Erythroblast (primary cell): ENCODE measurements at places on chromosomes 3 and 15.

- peak; percentile 70 for DNase-seq
Observed at GRCh38 chr15:45705510-45706473, 71.0 kb downstream of the SQOR start.

DNA sequence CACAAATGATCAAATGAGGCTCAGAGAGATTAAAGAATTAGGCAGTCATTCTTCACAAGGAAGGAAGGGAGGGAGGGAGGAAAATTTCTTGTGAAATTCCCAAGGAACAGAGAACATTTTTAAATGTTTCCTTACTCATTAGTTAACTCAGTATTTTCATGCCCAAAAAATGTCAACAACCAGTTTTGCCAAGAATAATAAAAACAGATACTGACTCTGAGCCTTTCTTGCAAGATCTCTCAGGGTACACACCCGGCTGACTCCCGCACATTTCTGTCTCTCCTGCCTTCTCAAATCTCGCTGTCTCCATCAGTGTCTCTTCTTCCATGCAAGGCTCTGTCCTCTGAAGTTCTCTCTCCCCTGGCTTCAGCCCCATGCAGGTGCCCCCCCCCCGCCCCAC is 265.9 kb downstream of the TJP1 start:
- no peak for DNase-seq

DNA sequence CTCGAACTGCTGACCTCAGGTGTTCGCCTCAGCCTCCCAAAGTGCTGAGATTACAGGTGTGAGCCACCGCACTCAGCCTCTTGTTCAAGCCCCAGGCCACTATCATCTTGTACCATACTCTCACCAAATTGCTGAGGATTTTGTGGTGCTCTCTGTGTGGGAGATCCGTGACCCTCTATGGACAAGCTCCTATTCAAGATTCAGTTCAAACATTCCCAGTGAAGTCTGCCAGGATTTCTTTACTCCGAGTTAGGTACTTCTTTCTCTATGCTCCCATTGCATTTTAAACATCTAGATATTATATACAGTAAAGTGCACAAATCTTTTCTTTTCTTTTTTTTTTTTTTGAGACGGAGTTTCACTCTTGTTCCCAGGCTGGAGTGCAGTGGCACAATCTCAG is 856 bp upstream of the TM4SF19 start:
- DNase-seq: no peak

- DNase-seq: no peak
Observed at GRCh38 chr15:99683000-99683670, 50.1 kb downstream of the LYSMD4 start.

- DNase-seq: no peak
Observed at GRCh38 chr3:23767546-23767945, 38.2 kb upstream of the UBE2E1 start.
